ENCODE measurements at places on chromosomes 6 and 20.
A peak's percentile ranks its signal among the peaks of the same experiment; 100 is the strongest.

- no peak for DNase-seq
Measured at GRCh38 chr20:48163505-48163904, 378.2 kb upstream of the SULF2 start.

GRCh38 chr6:43129434-43130194 lies 41.5 kb upstream of the SRF start:
- no peak for DNase-seq

DNA sequence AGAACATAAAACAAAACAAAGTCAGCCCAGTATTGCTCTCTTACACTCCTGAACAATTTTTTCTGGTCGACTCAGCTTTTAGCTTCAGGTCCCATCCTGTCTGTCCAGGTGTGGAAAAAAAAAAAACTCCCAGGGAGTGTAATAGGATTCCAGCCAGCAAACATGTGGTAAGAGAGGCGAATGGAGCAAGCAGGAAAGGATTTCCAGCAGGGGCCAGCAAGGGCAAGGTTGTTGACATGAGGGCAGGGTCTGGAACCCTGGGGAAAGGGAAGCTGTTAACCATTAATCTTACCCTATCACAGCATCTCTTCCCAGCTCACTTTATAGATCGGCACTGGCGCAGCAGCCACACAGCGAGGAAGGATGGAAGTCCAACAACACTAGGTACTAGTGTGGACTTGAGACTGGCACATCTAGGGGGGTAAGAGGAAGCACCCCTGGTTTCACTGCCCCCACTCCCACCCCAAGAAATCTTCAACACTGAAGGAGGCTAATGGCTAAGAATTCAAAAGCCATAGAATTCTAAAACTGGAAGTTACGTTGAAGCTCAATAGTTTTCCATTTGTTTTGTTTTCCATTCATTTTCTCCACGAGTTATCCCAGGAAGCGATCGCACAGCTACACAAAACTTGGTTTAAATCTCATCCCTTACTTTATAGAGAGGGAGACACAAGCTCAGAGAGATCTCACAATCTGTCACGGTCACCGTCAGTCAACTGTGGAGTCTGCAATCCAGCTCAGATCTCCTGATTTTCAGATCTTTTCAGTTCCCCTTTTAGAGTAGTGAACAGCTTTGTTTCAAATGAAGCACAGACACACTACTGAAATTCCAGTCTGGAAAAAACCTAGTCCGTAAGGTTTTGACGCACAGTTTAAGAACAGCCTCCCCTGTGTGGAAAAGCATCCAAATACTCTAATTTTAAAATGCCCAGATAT lies 53.3 kb downstream of the SLC22A23 start:
- peak; percentile 83 for DNase-seq

DNA sequence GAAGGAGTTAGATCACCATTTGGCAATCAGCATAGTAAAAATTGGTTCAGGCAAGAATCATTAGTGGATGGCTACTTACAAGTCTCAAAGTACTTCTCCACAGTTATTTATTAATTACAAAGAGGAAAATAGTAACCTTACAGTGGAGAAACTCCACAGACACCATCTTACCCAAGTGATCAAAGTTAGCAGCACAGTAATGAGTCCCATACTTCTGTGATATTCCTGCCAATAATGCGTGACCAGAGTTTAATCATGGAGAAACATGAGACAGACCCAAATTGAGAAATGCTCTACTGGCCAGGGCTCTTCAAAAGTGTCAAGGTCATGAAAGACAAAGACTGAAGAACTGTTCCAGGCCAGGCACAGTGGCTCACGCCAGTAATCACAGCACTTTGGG lies 9.5 kb downstream of the TBC1D7 start:
- DNase-seq = no peak

DNA sequence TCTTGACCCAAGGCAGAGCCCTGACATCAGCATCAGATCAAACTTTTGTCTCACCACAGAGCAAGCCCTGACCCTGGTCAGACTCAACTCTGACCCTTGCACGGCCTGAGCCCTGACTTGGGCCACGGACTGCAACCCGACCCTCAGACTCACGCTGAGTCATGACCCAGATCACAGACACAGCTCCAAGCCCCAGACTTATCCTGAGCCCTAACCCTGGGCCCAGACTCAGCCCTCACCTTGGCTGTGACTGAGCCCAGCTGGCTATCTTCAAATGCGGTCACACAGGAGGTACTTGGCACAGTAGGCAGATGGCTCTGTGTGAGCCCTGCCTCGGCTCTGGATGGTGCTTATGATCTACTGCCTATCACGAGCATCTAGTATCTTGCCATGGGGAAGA lies 602.3 kb downstream of the PTPRT start:
- DNase-seq = no peak

- peak; percentile 29 for DNase-seq
Measured at GRCh38 chr6:117591405-117591804, 10.9 kb downstream of the GOPC start.

DNA sequence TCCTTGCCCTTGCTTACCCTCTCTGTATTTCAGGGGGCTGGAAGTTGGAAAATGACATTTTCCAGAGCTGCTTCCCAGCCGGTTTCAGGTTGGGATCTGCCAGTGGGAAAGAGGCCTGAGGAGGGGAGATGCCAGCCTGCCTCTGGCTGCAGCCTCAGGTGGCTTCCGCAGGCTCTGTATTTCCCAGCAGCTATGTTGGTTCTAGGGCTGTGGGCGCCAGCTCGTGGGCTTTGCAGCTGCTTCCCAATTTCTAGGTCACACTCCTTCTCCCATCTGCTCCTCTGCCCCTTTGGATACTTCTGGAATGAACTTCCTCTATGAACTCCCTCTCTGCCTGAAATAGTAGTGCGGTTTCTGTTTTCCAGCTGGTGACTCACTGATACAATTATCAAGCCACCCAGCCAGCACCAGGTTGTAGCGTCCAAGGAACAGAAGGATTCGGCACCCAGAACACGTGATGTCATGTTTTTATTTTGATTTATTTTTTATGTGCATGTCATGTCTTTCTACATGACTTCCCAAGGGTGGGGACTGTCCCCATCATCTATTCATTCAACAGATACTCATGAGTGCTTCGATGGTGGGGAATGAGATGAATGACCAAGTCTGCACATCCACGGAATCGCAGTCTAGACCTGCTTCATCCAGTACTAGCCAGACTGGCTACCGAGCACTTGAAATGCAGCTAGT lies 38.0 kb downstream of the TGM2 start:
- no peak for DNase-seq

DNA sequence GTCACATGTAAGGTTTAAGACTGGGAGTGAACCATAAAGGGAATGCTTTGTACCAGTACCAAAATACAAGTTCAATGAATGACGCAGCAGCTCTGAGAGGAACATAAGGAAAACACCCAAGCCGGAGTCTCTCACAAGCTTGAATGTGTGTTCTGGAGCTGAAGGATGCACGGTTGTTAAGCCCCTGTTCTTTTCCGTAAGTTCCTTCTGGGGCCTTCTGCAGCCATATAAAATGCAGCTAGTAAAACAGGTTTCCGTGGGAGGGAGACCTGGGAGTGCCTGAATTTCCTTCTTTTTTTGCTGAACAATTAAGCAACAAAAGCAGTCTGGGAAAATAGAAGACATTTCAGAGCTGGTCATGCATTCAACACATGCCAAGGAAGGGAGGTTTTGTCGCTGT lies 73.2 kb upstream of the JAG1 start:
- peak; percentile 14 for DNase-seq

DNA sequence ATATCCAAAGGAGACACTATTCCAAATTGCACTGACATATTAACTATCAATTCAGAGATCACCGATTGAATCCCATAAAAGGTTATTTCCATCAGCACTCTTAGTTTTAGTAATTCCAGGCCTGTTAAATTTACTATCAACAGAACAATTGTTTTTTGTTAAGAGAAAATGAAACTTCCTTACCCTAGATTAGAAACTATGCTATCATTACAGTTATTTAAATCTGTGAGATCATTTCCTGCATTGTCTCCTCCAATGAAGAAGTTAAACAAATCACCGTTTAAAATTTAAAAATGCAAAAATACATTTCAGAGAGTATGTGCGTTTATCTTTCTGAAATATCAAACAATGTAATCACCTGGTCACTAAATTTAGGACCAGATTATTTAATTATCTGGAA lies 57.5 kb downstream of the HIVEP2 start:
- DNase-seq = no peak

GRCh38 chr20:2745936-2746635 lies 53.5 kb downstream of the EBF4 start:
- DNase-seq = no peak

DNA sequence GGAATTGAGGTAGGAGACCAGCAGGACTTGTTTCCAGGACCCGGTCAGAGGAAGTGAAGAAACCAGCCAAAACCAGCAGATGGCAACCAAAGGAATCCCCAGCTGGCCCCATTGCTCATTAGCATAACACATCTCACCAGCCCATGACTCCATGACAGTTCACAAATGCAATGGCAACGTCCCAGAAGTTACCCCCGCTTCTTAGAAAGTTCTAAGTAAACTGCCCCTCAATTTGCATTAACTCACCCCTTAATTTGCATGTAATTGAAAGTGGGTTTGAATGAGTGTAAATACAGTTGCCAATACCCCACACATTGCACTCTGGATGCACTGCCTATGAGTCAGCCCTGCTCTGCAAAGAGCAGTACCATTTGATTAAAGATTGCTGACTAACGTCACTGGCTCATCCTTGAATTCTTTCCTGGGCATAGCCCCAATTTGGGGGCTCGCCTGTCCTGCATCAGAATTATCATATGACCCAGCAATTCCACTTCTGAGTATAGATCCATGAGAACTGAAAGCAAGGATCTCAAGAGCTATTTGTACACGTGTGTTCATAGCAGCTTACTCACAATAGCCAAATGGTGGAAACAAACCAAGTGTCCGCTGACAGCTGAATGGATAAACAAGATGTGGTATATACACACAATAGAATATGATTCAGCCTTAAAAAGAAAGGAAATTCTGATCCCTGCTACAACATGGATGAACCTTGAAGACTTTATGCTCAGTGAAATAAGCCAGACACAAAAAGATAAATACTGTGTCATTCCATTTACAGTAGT lies 36.4 kb downstream of the MYLK4 start:
- DNase-seq = no peak

GRCh38 chr20:50588034-50588736 lies 78.0 kb downstream of the PTPN1 start:
- DNase-seq = peak; percentile 47

- no peak for DNase-seq
Measured at GRCh38 chr6:112233847-112234246, 20.5 kb downstream of the LAMA4 start.

- DNase-seq = peak; percentile 72
Measured at GRCh38 chr6:28943557-28944411, 20.0 kb upstream of the TRIM27 start.

DNA sequence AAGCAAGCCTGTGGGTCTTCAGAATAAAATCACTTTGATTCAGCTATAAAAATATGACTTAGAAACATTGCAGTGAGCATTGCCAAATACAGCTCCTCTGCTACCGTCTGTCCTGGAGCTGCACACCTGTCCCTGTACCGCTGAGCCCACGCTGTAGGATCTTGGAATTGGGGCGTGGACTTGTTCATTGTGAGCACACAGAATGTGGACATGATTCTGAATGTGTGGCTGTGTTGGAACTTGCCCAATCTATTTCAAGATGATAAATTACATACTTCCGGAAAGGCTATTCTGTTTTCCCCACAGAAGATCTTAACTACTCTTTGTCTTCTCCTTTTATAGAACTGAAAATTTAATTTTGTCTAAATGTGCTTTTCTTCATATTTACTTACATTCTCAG lies 107.3 kb downstream of the UST start:
- DNase-seq = no peak

DNA sequence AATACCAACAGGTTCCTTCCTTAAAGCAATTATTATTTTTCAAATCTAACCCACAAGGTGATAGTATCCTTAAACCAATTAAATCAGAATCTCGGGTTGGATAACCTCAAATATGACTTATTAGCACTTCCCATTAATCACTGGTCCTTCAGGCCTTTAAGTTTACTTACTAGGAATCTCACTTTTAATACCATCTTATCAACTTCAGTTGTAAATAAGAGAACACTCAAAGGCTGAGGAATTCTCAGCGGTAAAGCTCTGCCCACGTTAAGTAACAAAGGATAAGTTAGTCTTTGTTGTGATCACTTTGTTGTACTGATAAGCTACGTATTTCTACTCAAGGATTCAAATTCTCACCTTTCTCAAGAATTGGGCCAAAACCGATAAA lies 82.0 kb downstream of the OR2B2 start:
- no peak for DNase-seq

DNA sequence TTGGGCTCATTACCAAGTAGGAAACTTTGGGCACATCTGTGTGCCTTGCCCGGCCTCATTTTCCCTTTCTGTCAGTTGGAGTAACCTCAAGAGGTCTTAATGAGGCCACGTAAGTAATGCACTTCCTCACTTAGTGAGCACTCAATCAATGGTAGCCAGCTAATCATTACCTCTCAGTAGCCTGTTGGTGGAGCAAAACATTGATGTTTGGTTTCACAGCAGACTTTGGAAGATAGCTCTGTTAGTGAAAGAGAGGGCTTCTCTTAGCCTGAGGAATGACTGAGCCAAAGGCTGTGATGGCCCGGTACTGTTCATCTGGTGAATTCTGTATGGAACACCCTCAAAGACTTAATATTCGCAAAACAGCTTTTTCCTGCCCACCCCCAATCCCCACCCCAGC lies 55.9 kb upstream of the ID4 start:
- no peak for DNase-seq

DNA sequence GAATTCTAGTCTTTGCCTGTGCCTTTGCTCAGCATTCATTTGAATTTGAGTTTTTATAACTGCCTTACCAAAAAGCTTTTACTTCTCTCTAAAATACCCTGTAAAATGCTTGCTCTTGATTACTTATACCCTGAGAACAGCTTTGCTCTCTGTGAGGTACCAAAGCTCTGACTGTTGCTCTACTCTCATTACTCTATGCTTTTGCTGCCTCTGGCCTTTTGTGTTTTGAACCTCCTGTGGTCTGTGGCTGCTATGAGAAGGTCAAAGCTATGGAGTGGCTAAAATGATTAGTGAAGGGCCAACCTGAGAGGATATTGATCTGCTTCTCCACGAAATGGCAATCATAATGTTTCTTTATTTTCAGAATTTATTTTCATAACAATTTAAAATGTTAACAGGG lies 375.6 kb upstream of the IMPG1 start:
- DNase-seq = no peak

GRCh38 chr6:133741375-133741861 lies 147.5 kb upstream of the TCF21 start:
- DNase-seq = no peak

DNA sequence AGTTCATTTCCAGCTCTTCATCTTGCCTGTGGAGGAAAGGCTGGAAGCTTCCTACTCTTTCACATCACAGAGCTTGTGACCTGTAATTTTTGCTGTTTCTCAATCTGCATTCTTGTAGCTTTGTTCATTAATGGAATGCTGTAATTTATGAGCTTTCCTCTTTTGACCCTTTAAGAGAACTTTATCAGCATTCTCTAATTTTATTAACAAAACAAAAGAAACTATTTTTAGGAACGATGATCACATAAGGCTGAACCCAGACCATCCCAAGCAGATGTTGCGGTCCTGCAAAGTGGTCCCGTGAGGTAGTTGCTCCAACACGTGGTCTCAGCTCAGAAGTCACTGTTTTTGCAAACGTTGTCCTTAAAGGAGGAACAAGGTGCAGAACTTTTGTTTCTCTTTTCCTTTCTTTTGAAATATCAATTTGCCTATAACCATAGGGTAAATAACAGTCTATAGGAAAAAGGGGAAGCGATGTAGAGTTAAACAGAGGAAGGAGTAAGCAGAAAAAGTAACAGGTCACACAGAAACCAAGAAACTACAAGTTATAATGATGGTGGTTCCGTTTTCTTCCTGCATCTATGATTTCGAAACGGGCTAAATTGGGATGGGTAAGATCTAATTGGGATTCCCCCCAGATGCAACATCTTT lies 121.3 kb upstream of the PHACTR1 start:
- no peak for DNase-seq
